ENCODE measurements at places on chromosomes 3 and 15.
A peak's percentile ranks its signal among the peaks of the same experiment; 100 is the strongest.

GRCh38 chr3:195195321-195196209 lies 75.4 kb downstream of the XXYLT1 start:
- no peak for DNase-seq
- peaks cover 11% of the 10 kb centered on the region for H3K36me3 ChIP-seq
- no peak overlapping the region for H3K27ac ChIP-seq
- H3K4me1 ChIP-seq, result peaks cover 14% of the 10 kb centered on the region
- no peaks in the 10 kb centered on the region for H3K27me3 ChIP-seq
- H3K4me3 ChIP-seq, result no peak overlapping the region

DNA sequence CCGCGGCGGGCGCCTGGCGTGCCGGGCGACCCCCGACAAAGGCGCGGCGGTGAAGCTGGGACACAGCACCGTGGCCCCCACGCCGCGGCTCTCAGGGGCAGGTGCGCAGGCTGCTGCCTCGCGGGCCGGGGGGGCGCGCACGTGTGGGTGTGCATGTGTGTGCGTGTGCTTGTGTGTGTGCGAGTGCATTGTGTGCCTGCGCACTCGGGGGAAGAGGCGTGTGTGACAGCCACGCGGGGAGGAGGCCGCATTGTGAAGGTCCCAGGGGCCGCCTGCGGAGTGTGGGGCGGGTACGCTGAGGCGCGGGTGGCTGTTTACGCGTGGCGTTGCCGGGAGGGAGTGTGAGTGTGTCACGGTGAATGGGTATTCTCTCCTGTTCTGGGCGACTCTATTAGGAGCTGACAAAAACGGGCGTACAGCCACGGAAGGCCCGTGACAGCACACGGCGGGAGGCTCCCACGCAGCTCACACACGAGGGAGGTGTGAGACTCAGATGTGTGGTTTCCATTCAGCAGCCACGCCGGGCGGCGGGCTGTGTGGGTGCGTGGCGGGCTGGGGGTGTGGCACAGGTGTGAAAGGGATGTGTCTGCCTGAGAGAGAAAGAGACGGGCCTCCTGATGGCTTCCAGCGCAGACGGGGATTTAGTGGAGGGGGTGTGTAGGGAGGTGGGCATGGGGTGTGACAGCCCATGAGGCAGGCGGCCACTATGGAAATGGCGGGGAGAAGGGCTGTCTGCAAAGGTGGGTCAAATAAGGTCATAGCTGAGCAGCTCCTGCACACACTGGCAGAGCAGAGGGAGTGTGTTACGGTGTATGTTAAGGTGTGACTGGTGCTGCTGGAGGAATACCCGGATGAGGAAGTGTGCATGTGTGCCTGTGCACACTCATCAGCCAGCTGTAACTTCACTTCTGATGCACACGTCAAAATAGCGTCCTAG lies 750 bp downstream of the PODXL2 start:
- H3K36me3 ChIP-seq, result peaks cover 2% of the 10 kb centered on the region
- peaks cover 46% of the 10 kb centered on the region for H3K27me3 ChIP-seq
- H3K4me3 ChIP-seq, result peak overlapping the region; percentile 84
- peak overlapping the region; percentile 84 for H3K27ac ChIP-seq
- peak; percentile 8 for DNase-seq
- H3K4me1 ChIP-seq, result peaks cover 20% of the 10 kb centered on the region

DNA sequence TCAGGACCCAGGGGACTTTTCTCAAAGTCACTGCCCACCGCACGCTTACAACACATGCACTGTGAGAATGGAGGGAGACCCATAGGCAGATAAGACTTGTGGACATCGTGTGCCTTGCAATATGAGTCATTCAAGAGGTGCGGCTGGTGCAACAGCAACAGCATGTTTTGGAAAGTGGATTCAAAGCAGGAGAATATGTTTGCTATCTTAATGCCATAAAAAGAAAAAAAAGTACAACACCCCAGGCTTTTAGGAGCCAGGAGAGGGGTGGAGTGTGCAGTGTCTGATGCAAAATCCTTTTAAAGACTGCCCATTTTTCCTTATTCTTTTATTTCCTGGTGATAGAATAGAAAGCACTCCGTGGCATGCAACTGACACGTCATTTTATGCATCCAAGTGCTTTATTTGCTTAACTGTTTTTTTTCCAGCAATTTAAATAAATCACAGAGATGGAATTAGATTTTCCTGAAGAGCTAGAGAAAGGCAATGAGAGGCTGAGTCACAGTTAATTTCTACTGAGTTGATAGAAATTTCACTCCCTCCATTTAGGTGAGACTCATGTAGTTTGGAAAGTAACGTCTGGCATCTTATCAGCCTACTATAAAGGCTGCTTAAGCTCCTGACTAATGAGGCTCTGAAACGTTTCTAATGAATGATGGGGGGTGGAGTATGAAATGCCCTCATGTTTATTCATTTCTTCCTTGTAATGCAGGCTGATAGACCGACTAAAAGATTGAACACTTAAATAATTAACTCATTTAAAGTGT lies 96.4 kb downstream of the NSUN3 start:
- no peak overlapping the region for H3K4me3 ChIP-seq
- H3K27ac ChIP-seq, result no peak overlapping the region
- no peaks in the 10 kb centered on the region for H3K4me1 ChIP-seq

- no peak overlapping the region for H3K4me3 ChIP-seq
- DNase-seq, result no peak
- peaks cover 61% of the 10 kb centered on the region for H3K27me3 ChIP-seq
- H3K4me1 ChIP-seq, result peaks cover 7% of the 10 kb centered on the region
- no peak overlapping the region for H3K27ac ChIP-seq
Observed at GRCh38 chr3:158568784-158569183, 2.2 kb upstream of the MLF1 start.

GRCh38 chr3:89358281-89358680 lies 250.9 kb downstream of the EPHA3 start:
- no peaks in the 10 kb centered on the region for H3K4me1 ChIP-seq
- no peak overlapping the region for H3K4me3 ChIP-seq
- DNase-seq, result no peak
- H3K27ac ChIP-seq, result no peak overlapping the region

DNA sequence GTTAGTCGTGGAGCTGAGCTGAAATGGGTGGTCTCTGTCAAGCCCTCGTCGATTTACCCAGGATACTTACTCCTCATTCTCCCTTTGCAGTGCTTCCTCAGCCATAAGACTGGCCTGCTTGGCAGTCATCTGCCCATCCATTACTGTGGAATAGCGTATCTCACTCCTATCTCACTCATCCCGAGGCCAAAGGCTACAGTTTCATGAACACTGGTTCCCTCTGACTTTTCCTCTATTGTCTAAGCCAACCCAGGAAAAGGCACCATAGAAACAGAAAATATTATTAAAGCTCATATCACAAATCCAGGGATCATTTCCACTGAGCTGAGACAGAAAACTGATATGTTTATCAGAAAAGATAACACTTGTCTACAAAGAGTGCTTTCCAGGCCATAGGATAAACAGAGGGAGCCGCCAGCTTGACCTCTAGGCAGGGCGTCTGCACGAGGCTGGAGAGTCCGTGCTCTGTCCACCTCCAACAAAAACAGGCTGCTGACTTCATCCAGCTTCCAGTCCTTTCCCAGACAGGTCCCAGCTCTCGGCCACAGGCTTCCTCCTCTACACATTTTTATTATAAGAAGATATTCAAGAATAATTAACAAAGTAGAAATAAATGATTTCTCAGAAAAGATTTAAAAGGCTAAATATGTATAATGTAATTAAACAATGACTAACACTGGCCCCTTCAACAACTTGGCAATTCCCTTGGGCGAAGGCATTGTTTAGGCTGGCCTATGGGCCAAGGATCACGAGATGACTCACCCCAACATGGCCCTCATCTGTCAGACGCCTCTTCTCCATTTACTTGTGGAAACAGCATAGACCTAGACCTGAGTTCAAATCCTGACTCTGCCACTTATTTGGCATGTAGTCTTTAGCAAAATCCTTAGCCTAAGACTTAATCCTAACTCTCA lies 27.4 kb upstream of the BOC start:
- no peak overlapping the region for H3K4me3 ChIP-seq
- H3K27me3 ChIP-seq, result peaks cover 5% of the 10 kb centered on the region
- no peaks in the 10 kb centered on the region for H3K36me3 ChIP-seq
- no peak for DNase-seq
- no peak overlapping the region for H3K27ac ChIP-seq

GRCh38 chr3:145094355-145094941 lies 1066.5 kb downstream of the PLOD2 start:
- peaks cover 4% of the 10 kb centered on the region for H3K4me1 ChIP-seq
- no peaks in the 10 kb centered on the region for H3K36me3 ChIP-seq
- H3K27ac ChIP-seq, result no peak overlapping the region
- H3K4me3 ChIP-seq, result no peak overlapping the region
- no peaks in the 10 kb centered on the region for H3K27me3 ChIP-seq

- H3K4me1 ChIP-seq, result peaks cover 32% of the 10 kb centered on the region
- DNase-seq, result no peak
- no peaks in the 10 kb centered on the region for H3K27me3 ChIP-seq
- peak overlapping the region; percentile 70 for H3K27ac ChIP-seq
Observed at GRCh38 chr3:141411251-141411771, 43.0 kb downstream of the ZBTB38 start.

GRCh38 chr3:42202217-42202865 lies 63.6 kb downstream of the CCK start:
- H3K27me3 ChIP-seq, result no peaks in the 10 kb centered on the region
- peaks cover 21% of the 10 kb centered on the region for H3K4me1 ChIP-seq
- H3K27ac ChIP-seq, result peak overlapping the region; percentile 68
- H3K36me3 ChIP-seq, result peaks cover 56% of the 10 kb centered on the region
- no peak overlapping the region for H3K4me3 ChIP-seq

DNA sequence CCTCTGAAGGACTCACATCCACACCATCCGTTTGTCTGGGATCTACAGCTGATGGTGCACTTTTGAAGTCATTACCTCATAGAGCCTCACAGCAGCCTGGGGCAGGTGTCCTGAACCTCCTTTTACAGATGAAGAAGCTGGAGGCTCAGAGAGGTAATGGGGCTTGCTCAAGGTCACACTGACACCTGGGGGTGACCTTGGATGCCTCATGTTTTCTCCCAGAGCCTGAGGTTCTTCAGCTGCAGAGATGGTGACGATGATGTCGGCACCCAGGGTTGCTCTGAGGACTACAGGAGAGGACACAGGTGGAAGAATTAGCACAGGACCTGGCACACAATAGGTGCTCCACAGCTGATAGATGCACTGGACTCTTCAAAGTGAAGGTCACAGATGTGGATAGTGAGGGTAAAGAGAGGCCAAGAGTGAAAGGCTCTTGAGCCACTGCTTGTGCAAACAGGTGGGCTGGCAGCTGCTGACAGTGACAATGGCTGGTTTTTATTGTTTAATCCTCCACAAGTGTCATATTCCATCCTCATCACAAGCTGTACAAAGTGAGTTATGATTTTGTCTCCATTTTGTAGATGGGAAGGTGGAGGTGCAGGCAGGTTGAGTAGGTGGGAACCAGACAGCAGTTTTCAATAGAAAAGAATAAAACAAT lies 17.4 kb upstream of the ATP2B2 start:
- DNase-seq, result no peak
- peak overlapping the region; percentile 16 for H3K27ac ChIP-seq
- H3K4me3 ChIP-seq, result no peak overlapping the region
- H3K27me3 ChIP-seq, result peaks cover 54% of the 10 kb centered on the region
- H3K36me3 ChIP-seq, result no peaks in the 10 kb centered on the region

GRCh38 chr15:37926136-37926535 lies 8.3 kb upstream of the TMCO5A start:
- no peak for DNase-seq
- no peaks in the 10 kb centered on the region for H3K4me1 ChIP-seq
- H3K36me3 ChIP-seq, result no peaks in the 10 kb centered on the region

- no peak overlapping the region for H3K4me3 ChIP-seq
- H3K4me1 ChIP-seq, result peaks cover 2% of the 10 kb centered on the region
- H3K36me3 ChIP-seq, result no peaks in the 10 kb centered on the region
- H3K27ac ChIP-seq, result no peak overlapping the region
- no peak for DNase-seq
Observed at GRCh38 chr3:106814231-106814630, 563.0 kb upstream of the CCDC54 start.

DNA sequence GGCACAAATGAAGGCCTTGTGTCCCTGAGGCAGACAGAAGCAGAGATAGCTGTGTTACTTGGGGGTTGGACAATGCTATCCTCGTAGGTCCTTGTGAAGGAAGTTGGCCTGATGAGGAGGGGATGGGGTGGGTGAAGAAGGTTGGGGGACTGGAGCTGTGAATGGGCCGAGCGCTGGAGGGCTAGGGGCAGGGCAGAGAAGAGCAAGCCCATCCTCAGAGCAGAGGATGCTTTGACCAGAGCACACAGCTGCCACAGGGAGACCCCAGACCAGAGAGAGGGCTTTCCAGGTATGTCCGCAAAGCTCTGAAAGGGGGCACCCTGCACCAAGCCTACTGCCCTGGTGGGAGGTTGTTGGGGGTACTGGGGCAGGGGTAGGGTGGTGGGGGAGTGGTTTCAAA lies 5.7 kb upstream of the TBC1D2B start:
- no peak overlapping the region for H3K27ac ChIP-seq
- no peaks in the 10 kb centered on the region for H3K27me3 ChIP-seq
- H3K4me1 ChIP-seq, result peaks cover 23% of the 10 kb centered on the region
- no peak for DNase-seq
- no peaks in the 10 kb centered on the region for H3K36me3 ChIP-seq

- no peak for DNase-seq
- no peak overlapping the region for H3K4me3 ChIP-seq
- H3K27ac ChIP-seq, result no peak overlapping the region
- no peaks in the 10 kb centered on the region for H3K36me3 ChIP-seq
- H3K4me1 ChIP-seq, result peaks cover 7% of the 10 kb centered on the region
- H3K27me3 ChIP-seq, result no peaks in the 10 kb centered on the region
Observed at GRCh38 chr15:66963710-66964109, 101.7 kb upstream of the SMAD3 start.

DNA sequence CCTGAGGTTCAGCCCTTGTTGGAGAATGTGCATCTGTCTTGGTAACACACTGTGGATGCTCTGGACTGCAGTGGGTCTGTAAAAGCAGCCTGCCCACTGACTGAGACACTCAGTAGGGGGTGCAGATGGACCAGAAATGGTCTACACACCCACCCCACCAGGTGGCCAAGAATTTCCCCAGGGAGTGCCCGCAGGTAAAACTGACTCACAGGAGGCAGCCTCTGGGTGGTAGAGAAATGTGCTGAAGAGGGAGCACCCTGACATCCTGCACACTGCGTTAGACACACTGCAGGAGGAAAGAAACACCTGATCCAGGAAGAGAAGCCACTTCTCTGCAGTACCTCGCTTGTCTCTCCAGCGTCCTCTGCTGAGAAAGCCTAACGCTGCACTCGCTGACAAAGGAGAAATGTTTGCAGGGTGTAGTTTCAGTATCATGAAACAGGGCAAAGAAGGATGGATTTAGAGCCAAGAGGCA lies 109.5 kb upstream of the ABHD17C start:
- H3K4me3 ChIP-seq, result no peak overlapping the region
- H3K36me3 ChIP-seq, result no peaks in the 10 kb centered on the region
- H3K27me3 ChIP-seq, result peaks cover 11% of the 10 kb centered on the region
- H3K27ac ChIP-seq, result no peak overlapping the region
- DNase-seq, result no peak

DNA sequence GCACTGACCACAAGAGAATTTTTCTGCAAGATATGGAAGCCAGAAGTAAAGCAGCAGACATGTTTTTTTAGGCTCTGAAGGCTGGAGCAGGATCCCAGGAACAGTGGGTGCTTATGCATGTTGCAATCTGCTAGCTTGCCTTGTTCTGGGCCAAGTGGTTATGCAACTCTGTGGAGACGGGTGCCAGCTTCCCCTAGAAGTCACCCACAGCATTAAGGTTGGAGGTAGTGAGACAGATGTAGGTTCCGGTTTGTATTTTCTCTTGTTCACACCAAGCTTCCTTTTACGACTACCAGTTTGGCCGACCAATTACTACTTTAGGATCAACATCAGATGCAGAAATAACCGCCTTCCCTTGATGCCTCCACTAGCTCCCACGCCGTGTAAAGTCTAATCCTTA lies 11.1 kb downstream of the DPH3 start:
- no peak overlapping the region for H3K27ac ChIP-seq
- peaks cover 15% of the 10 kb centered on the region for H3K36me3 ChIP-seq
- H3K4me1 ChIP-seq, result peaks cover 8% of the 10 kb centered on the region
- DNase-seq, result no peak
- H3K27me3 ChIP-seq, result no peaks in the 10 kb centered on the region
- no peak overlapping the region for H3K4me3 ChIP-seq

Data from stimulated activated naive B cell treated with anti-CD40 and anti-IgM and Interleukin-4, amounts not matched to agents 10 μg/mL and 1 μg/mL and 100 μg/mL, for 72 hours (primary cell).